Hippocampal formation (tissue), 2 donors: ENCODE measurements at places on chromosomes 5 and 9.

- no peak for DNase-seq
Observed at GRCh38 chr9:121871431-121872025, 220.1 kb downstream of the DAB2IP start.

- no peak for DNase-seq
Observed at GRCh38 chr5:151691706-151692105, 5.0 kb upstream of the SPARC start.

DNA sequence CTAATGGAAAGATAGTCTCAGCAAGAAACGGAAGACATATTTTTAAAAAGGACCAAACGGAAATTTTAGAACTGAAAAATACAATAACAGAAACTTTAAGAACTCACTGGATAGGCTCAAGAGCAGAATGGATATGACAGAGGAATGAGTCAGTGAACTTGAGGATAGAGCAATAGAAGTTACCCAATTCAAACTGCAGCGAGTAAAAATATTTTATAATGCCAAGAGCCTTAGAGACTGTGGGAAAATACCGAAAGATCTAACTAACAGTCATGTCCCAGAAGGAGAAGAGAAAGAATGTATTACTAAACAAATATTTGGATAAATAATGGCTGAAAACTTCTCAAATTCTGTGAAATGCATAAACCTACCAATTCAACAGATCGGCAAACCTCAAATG, 40.8 kb downstream of the ADAMTS2 start:
- no peak for DNase-seq

DNA sequence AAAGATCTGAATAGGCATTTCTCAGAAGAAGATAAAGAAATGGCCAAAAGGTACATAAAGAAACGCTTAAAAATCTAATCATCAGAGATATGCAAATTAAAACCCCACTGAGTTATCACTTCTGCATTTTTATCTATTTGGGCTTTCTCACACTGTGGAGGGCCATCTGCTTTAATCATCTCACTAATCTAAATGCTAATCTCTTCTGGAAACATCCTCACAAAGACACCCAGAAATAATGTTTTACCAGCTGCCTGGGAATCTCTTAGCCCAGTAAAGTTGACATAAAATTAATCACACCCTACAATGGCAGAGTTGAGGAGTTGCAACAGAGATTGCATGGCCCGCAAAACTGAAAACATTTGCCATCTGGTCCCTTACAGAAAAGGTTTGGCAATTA, 407.9 kb upstream of the CYLC2 start:
- DNase-seq = no peak

DNA sequence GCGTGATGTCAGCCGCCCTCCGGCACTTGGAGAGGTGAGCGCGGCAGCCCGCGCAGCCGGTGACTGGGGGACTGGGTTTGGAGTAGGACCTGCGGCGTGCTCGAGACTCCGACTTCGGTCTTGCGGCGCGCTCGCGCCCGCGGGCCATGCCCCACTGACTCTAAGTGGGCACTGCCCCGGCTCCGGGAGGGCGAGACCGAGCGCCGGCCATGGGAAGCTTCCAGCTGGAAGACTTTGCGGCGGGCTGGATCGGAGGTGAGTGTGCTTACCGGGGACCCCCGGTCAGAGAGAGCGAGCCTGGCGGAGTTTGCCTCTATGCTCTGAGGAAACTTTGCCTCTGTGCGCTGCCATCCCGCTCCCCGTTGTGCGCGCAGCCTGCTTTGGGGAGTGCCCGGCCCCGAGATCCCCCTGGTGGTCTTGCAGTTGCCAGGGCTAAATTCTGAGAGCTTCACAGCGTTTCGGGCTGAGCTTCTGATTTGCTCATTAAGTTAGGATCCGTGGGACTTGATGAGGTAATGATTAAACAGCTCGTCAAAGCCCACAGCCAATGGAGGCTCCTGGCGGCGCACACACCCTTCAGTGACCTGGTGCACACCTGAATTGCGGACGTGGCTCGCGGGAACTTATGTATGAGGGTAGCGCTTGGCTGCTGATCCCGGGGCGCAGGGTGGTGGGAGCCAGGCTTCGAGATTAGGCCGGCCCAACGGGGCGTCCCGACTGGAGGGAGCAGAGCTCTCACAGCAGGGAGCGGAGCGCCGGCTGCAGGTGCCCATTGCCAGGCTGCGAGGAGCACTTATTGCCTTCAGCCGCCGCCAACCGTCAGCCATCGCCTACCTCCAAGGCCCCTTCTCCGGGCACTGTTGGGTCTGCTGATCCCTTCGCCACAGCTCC, at the start of gene SLC25A48:
Gene SLC25A48 (plus strand): TSS at position 25 of the 891 bp plus-strand sequence. CDS start 185 bp downstream, at position 210.
- no peak for DNase-seq

- no peak for DNase-seq
Observed at GRCh38 chr5:82661462-82661861, 383.3 kb upstream of the RPS23 start.

- no peak for DNase-seq
Observed at GRCh38 chr9:113823421-113823820, 52.7 kb upstream of the ZNF618 start.

GRCh38 chr5:963673-964531, 44.7 kb upstream of the NKD2 start:
- DNase-seq = no peak
